ENCODE measurements at places on chromosomes 3 and 15. TPM values are rescaled to one million over a fixed set of nuclear protein-coding genes. Genes with fewer than 3 reads are reported as not detected.

DNA sequence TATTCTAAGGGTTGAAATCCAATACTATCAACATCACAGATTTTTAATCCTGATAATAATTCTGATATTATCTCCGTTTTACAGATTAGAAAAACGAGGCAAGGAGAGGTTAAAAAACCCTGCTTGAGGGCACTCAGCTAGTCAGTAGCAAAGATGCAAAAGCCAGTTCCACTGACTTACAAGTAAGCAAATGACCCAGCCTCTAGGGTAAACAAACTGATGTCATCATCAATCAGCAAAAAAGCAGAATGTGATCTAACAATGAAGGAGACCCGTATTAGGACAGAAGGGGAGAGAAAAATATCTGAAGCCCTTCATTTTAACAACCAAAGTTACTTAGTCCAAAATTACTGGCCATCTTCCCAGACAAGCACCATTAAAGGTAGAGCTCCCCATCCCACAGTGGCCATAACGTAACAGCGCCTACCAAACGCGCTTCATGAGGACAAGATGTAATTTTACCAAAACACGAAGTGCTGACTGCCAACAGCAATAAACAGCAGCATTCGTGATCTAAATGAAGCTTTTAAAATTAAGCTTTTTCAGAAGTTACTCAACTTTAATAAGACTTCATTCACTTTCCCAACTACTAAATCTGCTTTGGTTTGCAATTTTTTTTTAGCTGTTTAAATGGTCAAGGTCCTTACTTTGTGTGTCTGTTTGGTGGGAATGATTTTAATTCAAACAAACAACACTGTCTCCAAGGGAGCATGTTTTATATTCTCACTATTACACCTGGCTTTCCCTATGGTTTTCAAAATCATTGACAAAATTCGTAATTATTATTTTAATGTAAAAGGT, 176.6 kb downstream of the OSBPL10 start:
- DNase-seq: no peak

- DNase-seq: no peak
These were observed at the start of gene TNFAIP8L3 for GRCh38 chr15:51094606-51095569. TSS of gene TNFAIP8L3 (minus strand) at chr15:51094906. CDS start at chr15:51094595, 311 bp downstream.

Gene ZPLD1
- not detected for total RNA-seq

DNA sequence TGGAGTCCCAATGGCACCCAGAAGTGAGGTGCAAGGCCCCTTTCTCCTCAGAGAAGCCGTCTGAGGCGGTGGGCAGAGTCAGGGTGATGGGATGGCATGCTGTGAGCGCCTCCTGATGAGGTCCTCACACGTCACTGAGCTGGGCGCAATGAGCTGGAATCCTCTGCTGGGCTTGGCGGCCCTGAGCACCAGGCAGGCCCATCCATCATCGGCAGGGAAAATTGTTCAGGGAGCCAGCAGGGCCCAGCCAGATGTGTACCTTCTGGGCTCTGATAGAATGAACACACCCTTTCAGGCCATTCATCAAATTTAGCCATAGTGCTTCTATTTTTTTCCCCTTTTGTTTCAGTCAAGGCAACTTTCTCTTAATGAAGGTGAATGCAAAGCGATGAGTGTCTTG, 43.7 kb downstream of the FAM3D start:
- no peak for DNase-seq

Gene P2RY13
- total RNA-seq: 6.9 TPM

Gene HTR3E
- total RNA-seq: not detected

Gene CCR9
- total RNA-seq: not detected
